ENCODE measurements at places on chromosomes 13 and 19.

- DNase-seq = no peak
These were observed 2.1 kb upstream of the KLHL26 start for GRCh38 chr19:18634612-18635297.

DNA sequence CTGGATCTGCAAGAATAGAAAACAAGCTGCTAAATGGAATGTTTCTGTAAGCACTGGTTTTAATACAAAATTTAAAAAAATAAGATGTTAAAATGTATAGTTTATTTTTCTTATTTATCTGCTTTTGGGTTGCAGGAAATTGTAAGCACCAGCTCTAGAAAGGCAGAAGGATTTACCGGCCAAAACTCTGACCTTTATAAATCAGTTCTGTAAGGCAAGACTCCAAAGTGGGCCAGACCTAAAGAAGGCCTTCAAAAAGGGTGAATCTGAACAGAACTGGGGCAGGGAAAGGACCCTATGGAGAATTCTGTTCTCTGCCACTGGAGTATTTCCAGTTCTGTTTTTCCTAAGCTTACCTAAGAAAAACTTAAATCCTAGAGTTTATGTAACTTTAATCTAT is 19.3 kb downstream of the ZNF100 start:
- DNase-seq = no peak

GRCh38 chr13:54628383-54628782 is 1599.8 kb downstream of the OLFM4 start:
- no peak for DNase-seq

DNA sequence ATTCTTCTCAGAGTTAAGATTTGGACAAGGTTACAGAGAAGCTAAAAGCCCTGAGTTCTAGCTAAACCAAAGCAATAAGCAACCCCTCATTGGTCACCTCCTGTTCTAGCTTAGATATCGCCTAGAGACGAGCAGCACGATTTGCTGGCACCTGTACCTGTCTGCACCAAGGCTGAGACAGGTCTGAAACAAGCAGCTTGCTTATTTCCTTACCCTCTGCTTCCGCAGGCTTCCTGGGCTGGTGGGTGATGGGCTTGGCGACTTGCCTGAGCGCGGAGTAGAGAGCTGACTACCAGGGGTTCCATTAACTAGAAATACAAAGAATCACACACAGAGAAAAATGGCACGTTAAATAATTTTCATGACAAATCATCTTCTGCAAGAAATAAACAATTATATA is 276.9 kb downstream of the DCLK1 start:
- DNase-seq = no peak

- DNase-seq = no peak
These were observed 47.4 kb downstream of the EFNB2 start for GRCh38 chr13:106488076-106488475.

- DNase-seq = peak; percentile 51
These were observed 749 bp downstream of the GATAD2A start for GRCh38 chr19:19405971-19406877.

- DNase-seq = no peak
These were observed 13.9 kb upstream of the EIF3G start for GRCh38 chr19:10133596-10133995.

GRCh38 chr13:98845742-98846141 is 93.3 kb upstream of the SLC15A1 start:
- DNase-seq = no peak

GRCh38 chr13:43143591-43143990 is 120.2 kb downstream of the DNAJC15 start:
- no peak for DNase-seq

- DNase-seq = peak; percentile 19
These were observed 970.5 kb downstream of the UQCRFS1 start for GRCh38 chr19:28242317-28242927.
